ENCODE measurements at places on chromosomes 6 and 20.

- DNase-seq: no peak
Observed at GRCh38 chr6:17418281-17419188, 25.1 kb downstream of the CAP2 start.

DNA sequence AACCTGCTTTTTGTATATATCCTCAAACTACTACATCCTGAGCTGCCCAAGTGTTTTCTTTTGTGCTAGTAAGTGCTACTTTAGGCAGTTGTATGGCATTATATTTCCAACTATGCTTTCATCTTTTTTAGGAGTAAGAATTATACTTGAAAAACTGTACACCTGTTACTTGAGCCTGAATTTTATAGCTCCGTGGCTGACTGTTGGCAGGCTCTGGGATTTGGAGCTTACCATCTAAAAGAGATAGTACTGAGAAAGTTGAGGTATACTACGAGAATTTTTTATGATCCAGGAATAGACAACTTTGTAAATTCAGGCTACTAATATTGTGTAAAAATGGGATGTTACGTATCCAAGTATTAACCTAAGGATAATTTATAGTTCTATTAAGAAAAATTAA is 32.4 kb downstream of the RNF217 start:
- DNase-seq: no peak

DNA sequence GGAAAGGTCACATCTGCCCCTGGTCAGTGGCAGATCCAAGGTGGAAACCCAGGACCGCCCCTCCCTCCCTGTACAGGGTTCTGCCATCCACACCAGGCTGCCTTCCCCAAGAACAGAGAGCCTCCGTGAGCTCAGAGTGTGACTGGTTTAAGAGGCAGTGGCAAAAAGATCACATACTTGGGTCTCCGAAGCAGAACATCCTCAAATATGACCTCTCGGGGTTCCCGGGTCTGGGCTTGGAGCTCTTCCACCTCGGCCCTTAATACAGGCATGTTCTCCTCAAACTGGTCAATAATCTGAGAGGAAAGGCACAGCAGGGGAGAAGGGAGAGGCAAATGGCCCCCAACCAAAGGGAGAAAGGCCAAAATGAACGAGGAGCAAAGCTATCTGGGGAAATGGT is 14.8 kb downstream of the C20orf96 start:
- no peak for DNase-seq

DNA sequence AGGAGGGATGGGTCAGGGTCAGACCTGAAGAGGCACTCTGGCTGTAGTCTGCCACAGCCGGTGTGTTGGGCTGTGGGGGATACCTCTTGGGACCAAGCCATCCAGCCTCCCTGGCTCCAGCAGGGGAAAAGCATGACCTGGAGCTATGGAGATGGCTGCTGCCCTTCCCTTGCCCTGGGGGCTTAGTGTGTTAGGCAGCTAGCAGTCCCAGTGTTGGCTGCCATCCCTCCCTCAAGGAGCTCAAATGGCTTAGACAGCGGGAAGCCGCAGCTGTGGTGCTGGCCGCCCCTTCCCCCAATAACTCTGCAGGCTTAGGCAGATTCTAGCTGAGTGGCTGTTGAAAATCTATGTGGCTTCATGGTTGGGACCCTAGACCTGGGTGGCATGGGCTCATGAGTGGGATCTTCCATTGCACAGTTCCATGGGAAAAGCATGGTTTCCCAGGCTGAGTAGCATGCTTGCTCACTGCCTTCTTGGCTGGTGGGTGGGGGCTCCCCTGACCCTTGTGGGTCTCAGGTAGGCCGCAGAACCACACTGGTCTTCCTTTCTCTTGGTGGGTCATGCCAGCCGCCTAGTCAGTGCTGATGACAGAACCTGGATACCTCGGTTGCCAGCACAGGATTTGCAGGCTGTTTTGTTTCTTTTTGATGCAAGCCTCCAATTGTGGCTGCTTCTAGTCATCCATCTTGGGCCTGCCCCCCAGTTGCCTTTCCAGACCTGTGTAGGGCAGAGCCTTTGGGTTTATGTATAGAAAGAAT is 69.0 kb upstream of the AHI1 start:
- no peak for DNase-seq

- DNase-seq: no peak
Observed at GRCh38 chr6:132464538-132465256, 48.2 kb downstream of the STX7 start.

DNA sequence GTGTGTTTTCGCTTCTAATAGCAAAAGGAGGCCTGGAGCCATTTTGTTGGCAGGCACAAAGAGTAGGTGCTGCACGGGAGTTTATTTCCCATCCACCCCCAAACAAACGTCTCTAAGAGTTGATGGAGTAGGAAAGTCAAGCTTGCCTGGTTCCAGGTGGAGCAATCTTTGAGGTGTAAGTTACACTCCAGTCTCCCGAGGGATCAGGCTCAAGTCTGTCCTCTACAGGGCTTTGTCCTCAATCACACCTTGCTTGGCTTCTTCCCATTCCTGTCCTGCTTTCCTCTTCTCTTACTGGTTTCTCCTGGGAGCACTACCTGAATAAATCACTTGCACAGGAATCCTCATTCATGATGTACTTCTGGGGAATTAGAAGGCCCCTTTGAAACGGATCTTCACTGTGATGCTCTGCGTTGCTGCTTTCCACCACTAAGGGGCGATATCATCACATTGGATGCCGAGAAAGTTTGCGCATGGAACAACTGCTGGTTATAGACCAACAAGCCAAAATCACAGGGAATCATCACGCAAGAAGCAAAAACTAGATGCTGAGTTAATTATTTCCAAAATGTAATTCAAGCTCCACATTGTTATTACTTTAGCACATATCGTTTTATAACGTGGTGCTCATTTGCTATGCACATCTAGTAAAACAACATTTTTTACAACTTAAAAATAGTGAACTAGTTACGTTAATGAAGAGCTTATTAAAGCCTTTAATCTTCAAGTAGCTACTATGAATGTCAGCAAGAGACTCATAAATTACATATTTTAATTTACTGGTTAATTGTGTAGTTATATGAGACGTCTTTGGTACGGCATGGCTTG is 156.8 kb downstream of the DNAH8 start:
- peak; percentile 48 for DNase-seq

GRCh38 chr6:30005482-30005881 is 55.6 kb upstream of the POLR1H start:
- no peak for DNase-seq

GRCh38 chr6:36581716-36582115 is 12.4 kb upstream of the SRSF3 start:
- no peak for DNase-seq
